GM12878 (cell line): ENCODE measurements at places on chromosomes 3 and 15. TPM values are rescaled to one million over a fixed set of nuclear protein-coding genes. Genes with fewer than 3 reads are reported as not detected.

GRCh38 chr15:101112336-101113113 is 139.3 kb downstream of the CHSY1 start:
- peaks cover 3% of the 10 kb centered on the region; the same call in 1 of the 2 replicates for H3K4me1 ChIP-seq
- no peak for DNase-seq
- no peaks in the 10 kb centered on the region for H3K36me3 ChIP-seq
- H3K27me3 ChIP-seq: no peaks in the 10 kb centered on the region
- H3K4me3 ChIP-seq: no peak overlapping the region

DNA sequence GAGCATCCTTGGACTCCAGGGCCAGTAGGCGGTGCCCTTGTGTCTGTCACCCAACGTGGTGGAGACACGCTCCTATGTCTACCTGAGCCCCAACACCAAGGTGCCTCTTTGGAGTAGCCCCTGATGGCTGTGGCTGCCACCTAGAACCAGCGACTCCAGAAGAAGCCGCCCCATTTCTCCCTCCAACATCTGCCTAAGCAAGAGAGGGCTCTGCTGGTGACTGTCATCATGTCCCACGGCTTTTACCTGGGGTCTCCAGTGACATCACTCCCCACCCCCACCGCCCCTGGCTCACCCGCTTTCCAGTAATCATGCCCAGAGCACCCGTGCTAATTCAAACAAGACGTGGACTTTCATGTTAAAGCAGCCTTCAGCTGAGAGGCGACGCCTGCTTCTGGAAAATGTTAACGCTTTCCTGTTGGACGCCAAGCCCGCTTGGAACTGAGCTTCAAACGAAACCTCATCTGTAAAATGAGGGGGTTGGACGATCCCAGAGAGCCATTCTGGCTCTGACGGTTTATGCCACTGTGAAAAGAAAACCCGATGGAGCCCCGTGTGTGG is 57.0 kb downstream of the ISG20 start:
- DNase-seq: no peak
- no peak overlapping the region for H3K27ac ChIP-seq
- H3K4me3 ChIP-seq: no peak overlapping the region
- no peaks in the 10 kb centered on the region for H3K36me3 ChIP-seq
- H3K27me3 ChIP-seq: no peaks in the 10 kb centered on the region; the same call in 1 of the 2 replicates
- no peaks in the 10 kb centered on the region for H3K4me1 ChIP-seq

- no peaks in the 10 kb centered on the region for H3K4me1 ChIP-seq
- H3K27me3 ChIP-seq: no peaks in the 10 kb centered on the region
- H3K4me3 ChIP-seq: no peak overlapping the region
- DNase-seq: no peak
Measured at GRCh38 chr3:9247361-9247940, 2.0 kb downstream of the SRGAP3 start.

GRCh38 chr3:111737706-111738086 is 121.4 kb upstream of the PHLDB2 start:
- no peak overlapping the region for H3K4me3 ChIP-seq
- H3K36me3 ChIP-seq: no peaks in the 10 kb centered on the region
- no peaks in the 10 kb centered on the region; the same call in 1 of the 2 replicates for H3K4me1 ChIP-seq
- H3K27me3 ChIP-seq: no peaks in the 10 kb centered on the region
- H3K27ac ChIP-seq: no peak overlapping the region

- no peak overlapping the region for H3K27ac ChIP-seq
- no peaks in the 10 kb centered on the region for H3K27me3 ChIP-seq
- no peak overlapping the region for H3K4me3 ChIP-seq
Measured at GRCh38 chr3:69376731-69377130, 9.2 kb downstream of the FRMD4B start.

DNA sequence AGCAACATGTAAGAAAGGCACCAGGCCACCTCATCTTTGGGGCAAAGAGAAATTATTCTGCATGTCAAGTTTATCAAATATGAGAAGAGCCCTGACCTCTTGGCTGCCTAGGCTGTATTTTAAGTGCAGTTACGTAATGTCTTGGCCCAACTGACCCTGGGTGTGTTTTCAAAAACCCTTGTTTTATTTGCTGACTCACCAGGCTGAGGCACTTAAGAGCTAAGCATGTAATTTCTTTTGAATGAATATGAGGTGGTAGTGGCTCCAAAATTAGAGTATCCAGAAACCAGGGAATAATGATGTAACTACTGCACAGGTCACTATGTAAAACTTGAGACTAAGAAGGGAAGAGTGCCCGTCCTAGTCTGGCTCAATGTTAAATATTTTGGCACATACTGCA is 24.3 kb downstream of the PGPEP1L start:
- H3K27me3 ChIP-seq: no peaks in the 10 kb centered on the region
- H3K27ac ChIP-seq: no peak overlapping the region
- H3K4me1 ChIP-seq: peaks cover 22% of the 10 kb centered on the region
- no peaks in the 10 kb centered on the region for H3K36me3 ChIP-seq
- DNase-seq: no peak

DNA sequence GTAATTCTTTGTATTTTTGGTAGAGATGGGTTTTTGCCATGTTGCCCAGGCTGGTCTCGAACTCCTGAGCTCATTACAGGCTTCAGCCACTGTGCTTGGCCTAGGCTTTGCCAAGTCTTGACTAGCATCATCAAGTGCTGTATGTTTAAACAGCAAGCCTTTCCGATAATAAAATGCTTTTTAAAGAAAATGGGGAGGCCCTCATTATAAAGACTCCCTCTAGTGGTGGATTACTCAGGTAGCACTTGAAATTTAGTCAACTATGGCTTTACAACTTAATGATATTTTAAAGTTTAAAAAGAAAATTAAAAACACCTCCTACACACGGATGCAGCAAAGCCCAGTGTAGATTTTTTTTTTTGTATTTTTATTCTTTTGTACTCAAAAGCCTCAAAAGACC is 213.6 kb downstream of the GAP43 start:
- no peaks in the 10 kb centered on the region for H3K4me1 ChIP-seq
- H3K27ac ChIP-seq: no peak overlapping the region
- H3K4me3 ChIP-seq: no peak overlapping the region
- H3K36me3 ChIP-seq: no peaks in the 10 kb centered on the region
- no peaks in the 10 kb centered on the region for H3K27me3 ChIP-seq

DNA sequence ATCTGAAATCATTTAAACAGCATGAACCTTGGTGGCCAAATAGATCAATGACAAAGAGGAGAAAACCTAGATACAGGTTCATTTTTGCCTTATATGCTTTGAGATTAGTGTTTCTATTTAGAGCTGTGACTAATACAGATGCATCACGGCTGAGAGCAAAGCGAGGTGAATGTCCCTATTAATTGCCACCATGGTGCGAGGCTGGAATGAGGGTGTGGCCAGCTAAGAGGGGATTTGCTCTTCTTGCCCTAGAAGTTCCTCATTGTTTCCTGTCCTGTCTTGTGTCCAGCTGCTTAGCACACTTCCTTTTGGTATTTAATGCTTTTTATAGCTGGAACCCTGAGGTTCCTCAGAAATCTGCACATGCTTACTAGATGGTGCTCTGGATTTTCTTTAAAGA is 339.1 kb upstream of the RGMA start:
- no peaks in the 10 kb centered on the region for H3K27me3 ChIP-seq
- H3K27ac ChIP-seq: no peak overlapping the region
- no peaks in the 10 kb centered on the region for H3K36me3 ChIP-seq
- no peaks in the 10 kb centered on the region for H3K4me1 ChIP-seq
- no peak for DNase-seq
- no peak overlapping the region for H3K4me3 ChIP-seq

GRCh38 chr3:159451482-159451881 is 537.2 kb upstream of the IL12A start:
- H3K27me3 ChIP-seq: no peaks in the 10 kb centered on the region
- no peak for DNase-seq
- H3K36me3 ChIP-seq: no peaks in the 10 kb centered on the region
- no peak overlapping the region for H3K27ac ChIP-seq
- no peak overlapping the region for H3K4me3 ChIP-seq
- no peaks in the 10 kb centered on the region for H3K4me1 ChIP-seq

RASGRF1 gene
- 0.85 and 1.1 TPM in 2 replicates for total RNA-seq

CCDC39 gene
- 0.43 and 0.44 TPM in 2 replicates for total RNA-seq

ATP13A5 gene
- not detected in 2 replicates for total RNA-seq

SCN11A gene
- not detected in 2 replicates for total RNA-seq

CLCN2 gene
- total RNA-seq: 1.7 and 2.6 TPM in 2 replicates

NR2E3 gene
- not detected in 2 replicates for total RNA-seq
